ENCODE measurements at places on chromosomes 5 and 9. TPM values are rescaled to one million over a fixed set of nuclear protein-coding genes. Genes with fewer than 3 reads are reported as not detected.

GRCh38 chr9:129258124-129258822 is 80.2 kb upstream of the IER5L start:
- DNase-seq, result peak; percentile 73

DNA sequence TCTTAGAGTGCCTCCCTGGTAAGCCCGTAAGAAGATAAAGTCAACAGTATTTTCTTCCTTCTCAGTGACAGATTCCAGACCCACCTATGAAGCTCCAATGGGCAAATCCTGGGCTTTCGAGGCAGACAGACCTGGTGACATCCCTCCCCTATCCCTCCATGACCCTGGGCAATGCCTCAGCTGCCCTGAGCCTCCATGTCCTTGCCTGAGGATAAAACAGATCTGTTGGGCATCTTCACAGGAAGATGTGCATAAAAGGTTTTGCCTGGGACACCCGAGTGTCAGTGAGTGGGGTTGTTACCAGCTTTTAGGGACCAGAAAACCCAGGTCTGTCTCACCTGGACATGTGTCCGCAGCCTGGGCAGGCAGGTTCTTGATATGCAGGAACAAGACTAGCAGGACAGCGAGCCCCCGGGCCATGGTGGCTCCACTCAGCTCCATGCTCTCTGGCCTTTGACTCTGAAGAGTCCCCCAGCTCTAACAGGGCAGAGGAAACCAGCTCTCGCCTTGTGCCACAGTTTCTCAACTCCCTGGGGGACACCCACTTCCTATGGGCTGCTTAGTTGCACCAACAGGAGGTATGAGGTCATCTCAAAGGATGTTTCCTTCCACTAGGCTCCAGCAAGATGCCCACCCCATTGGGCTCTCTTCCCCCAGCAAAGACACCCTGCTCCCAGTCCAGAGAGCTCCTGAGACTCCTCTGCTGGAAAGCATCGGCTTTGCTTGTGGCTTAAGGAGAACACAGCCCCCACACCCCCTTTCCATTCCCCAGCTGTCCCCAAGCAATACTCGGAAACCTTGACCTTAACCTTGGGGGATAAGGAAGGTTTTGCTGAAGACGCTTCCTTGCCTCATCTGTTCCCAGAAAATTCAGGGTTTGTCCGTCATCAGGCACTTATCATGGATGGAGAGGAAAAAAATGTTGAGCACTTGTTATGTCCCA is at the start of gene FCN1:
Gene FCN1 (minus strand): TSS at position 482 of the 943 bp plus-strand sequence. CDS start 41 bp downstream, at position 441.
- no peak for DNase-seq

The PGM5 gene
- total RNA-seq, result 18.1 TPM

The PTGR1 gene
- total RNA-seq, result 63.8 TPM

DNA sequence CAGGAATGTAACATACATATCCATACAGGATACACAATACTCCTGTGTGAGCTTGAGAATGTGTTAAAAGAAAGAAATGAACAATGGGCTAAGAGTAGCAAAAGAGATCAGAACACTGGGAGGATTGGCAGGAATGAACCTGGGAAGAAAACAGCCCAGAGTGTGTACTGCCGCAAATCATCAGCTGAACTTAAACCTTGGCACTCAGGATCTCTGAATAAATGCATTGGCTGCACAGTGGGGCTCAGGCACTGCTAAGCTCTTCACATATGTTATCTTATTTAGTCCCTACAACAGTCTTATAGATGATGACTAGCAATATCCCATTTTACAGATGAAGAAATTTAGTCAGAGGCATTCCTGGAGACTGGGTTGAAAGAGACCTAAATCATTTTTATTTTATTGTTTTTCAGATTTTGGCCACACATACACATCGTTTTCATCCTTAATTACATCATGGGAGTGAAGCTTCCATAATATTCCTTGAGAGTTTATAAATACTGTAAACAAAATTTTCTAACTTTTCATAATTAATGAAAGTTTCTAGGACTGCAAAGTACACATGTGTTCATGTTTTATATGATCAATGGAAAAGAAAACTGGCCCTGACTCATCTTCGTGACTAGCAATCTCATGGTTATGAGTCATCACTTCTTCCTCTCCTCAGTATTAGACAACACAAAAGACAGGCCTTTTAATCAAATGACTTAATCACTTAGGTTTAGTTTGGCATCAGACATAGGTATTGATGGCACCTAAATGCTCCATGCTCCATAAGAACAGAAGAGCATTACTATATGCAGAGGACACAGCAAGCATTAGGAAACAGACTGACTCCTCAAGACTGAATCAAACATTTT is 59.2 kb downstream of the CDH18 start:
- DNase-seq, result no peak

The OTULINL gene
- total RNA-seq, result 11.8 TPM

GRCh38 chr5:150774145-150774544 is 4.4 kb upstream of the SMIM3 start:
- DNase-seq, result no peak

- no peak for DNase-seq
Measured at GRCh38 chr9:120856700-120857099, 14.0 kb upstream of the PSMD5 start.

DNA sequence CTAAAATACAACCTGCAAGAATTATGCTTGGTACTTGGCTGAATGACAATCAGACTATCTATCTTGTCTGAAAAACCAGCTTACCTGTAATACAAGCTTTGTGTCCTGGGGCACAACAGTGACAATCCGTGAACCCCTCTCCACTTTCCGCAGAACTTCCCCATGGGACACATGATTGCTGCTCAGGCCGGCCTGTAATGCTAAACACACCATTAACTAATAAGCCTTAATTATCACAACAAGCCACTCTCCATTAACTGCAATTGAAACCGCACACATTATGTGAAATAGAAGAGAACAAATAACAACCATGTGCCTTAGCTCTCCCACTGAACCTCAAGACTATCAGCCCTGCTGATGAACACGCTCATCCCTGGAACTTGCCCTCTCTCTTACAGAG is 33.7 kb downstream of the ELP1 start:
- no peak for DNase-seq

The OGN gene
- 115 TPM for total RNA-seq

DNA sequence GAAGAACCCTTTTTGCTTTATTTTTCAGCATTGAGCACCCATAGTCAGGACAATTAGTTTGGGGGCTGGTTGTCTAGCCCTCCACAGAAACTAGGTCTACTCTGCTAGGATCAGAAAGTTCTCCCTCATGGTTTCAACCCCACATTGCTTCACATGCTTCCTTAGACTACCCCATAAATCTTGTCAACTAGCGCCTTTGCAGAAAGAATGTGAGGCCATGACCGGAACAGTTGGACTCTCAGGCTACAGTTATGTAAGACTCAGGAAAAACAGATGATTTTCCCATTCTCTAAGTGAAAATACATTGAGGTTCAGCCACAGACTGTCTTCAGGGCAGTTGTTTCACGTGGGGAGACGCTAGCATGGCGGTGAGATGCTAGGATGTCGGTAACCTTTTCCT is 255.6 kb downstream of the NR3C1 start:
- no peak for DNase-seq

The HMCN2 gene
- 5.8 TPM for total RNA-seq

DNA sequence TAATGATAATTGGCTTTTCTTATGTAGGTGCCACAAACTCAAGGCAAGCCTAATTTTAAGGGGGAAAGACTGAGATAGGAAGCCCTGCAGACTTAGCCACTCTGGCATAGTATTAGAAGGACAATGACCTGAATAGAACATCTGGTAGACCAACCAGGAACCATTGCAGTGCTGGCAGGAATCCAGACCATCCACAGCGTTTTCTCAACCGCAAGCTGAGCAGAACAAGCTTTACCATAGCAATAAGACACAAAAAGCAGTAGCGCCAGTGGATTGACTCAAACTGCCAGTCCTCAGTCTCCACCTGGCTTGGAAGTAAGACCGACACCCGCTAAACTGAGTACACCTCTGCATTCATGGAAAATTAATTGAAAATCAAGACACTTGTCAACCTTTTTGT is 141.3 kb upstream of the LPAR1 start:
- no peak for DNase-seq

DNA sequence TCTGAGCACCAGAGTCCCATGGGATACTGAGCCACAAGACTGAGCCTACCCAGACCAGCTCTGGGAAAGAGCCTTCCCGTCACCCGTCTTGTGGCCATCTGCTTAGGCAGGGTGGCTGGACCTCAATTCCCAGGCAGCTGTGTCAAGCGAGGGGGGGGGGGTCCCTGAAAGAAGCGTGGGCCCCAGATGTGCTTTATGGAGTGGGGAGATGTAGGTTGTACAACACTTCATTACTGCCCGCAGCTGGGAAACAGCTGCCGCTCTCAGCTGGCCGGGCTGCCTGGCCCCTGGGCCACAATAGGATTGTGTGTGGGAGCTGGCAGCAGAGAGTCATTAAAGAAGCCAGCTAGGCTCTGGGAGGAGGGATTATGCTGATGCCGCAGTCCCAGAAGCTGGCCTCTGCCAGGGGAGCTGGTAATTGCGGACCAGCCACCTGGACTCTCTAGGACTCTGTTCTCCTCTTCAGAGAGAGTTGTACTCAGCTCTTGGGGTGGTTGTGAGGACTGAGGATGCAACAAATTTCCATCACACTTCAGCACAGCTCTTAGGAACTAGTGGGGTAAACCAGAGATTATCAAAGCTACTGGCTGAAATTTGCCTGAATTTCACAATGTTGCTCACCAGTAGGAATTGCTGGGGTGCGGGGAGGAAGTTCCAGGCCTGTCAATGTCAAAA is 145.4 kb downstream of the GADD45G start:
- no peak for DNase-seq

DNA sequence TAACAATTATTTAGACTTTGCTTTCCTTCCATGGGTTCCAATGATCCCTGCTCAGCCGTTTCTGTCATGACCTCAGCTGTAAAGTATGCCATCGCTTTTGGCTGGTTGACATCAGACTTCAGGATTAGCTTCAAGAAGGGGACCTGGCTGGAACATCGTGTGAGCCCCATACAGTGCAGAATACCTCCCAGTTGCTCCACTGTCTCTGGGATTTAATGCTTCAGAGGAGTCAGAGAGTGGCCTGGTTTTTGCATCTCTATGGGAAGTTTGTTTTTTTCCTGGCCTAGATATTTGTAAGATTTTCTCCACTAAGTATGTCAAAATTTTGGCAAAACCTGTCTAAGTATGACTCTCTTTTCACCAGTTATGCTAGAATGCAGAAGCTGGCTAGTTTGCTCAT is 216.9 kb downstream of the GABBR2 start:
- DNase-seq, result no peak

The TEX48 gene
- not detected for total RNA-seq

DNA sequence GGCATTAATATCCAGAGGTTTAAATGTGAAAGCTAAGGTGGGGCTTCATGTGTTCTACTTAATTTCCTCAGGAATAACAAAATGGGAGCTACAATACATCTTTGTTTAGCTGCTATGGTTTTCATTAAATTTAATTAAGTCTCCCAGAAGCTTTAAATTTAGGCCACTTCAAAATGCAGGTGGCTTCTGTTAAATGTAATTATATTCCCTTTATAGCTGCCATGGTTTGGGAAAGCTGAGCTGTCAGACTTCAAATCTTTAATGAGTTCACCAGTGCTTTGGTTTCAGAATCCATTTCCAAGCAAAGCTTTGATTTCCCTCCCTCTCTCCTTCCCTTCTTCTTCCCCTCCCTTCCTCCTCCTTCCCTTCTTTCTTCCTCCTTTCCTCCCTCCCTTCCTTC is 58.4 kb upstream of the FAM170A start:
- DNase-seq, result no peak

DNA sequence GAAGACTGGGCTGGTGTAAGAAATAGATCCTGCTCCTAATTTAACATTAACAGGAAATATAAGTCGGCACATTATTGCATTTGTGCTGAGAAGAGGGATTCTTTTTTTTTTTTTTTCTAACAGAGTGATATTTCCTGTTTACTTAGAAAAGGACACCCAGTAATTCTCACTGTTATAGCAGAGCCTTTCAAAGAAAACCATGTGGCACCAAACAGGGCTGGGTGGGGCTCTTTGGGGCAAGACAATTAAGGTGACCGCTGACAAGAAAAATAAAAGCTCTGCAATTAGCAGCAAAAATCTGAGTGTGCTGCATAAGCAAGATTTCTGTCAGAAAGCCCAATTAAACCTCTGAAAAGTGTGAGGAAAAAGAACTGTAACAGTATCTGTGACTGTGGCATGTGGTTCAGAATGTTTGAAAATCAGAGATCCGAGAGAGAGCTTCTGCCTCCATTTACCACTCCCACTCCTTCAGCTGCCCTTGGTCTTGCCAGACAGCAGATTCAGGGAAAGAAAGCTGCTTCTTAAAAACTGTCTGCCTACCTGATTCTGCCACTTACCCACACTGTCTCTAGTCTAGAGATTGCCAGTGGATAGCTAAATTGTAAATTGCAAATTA is 77.1 kb upstream of the IQGAP2 start:
- no peak for DNase-seq

DNA sequence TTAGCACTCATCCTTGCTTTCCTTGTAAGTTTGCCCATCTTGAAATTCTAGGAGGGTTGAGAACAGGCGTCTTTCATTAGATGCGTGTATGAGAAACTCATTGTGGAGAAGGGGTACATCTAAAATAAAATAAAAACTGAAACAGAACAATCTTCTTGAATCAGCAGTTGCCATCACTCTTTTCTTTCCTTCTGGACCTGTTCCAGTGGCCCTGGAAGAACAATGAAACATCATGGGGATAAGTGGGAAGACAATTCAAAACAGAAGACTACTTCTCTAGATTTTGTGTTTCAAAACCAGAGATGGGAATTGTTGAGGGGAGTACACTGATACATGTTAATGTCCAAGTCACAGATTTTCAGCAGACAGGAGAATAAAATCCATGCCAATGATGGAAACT is 59.9 kb downstream of the SLC1A3 start:
- DNase-seq, result no peak

DNA sequence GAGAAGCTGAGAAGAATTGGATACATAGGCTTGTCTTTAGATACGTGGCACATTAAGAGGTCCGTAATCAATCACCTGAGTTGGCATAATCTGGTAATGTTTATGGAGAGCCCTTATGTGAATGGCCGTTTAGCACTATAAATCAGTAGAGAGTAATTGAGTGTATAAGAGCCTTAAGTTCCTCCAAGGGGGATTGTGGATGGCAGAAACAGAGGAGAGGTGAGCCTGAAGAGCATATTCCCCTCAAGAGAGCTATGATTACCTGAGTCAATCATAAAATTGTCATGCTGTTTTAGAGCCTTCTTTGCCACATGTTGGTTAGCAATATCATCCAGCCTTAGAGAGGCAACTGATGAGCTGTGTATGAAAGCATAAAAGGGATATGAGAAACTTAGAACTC is 58.8 kb downstream of the FOCAD start:
- DNase-seq, result no peak

DNA sequence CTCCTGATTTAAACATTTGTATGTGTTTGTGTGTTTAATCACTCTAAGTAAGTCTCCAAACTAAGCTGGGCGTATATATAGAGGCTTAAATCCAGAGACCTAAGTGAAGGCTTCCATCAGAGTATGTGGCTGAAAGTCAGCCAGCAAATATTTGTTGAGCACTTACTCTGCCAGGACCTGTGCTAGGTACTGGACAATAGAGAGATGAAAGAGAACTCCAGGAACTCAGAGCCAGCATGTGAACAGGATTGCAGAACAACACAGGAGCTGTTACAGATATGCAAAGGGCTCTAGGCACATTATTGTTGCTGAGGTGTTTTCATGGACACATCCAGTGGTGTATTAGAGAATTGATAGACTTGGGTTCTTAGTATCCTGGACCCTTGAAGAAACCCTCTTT is 4.7 kb upstream of the BNIP1 start:
- no peak for DNase-seq
